ENCODE measurements at places on chromosomes 1 and 21.

- no peak for DNase-seq
Observed at GRCh38 chr1:39105841-39106765, 80.0 kb downstream of the NDUFS5 start.

DNA sequence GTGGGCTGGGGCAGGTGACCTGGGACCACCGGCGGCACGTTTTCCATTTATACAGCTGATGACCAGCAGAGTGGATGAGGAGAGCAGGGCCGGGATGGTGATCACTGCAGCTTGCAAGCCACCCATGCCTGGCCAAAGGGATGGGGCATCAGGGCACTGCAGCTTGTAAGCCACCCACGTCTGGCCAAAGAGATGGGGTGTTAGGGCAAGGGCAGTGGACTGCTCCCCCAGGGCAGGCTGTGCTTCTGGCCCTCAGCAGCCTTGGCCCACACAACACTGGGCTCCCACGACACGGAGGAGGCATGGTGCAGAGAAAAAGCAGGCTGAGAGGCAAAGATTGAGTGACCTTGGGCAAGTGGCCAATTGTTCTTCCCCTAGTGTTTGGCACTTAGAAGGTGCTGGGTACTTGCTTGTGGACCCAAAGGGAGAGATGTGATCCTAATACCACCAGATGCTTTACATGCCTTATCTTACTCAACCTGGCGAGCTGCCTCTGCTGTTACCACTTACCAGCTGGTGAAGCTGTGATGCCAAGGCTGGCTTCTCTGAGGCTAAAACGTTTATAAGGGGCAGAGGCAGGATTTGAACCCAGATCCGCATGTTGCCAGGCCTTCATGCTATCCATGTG, 48.3 kb downstream of the TRIM62 start:
- no peak for DNase-seq

DNA sequence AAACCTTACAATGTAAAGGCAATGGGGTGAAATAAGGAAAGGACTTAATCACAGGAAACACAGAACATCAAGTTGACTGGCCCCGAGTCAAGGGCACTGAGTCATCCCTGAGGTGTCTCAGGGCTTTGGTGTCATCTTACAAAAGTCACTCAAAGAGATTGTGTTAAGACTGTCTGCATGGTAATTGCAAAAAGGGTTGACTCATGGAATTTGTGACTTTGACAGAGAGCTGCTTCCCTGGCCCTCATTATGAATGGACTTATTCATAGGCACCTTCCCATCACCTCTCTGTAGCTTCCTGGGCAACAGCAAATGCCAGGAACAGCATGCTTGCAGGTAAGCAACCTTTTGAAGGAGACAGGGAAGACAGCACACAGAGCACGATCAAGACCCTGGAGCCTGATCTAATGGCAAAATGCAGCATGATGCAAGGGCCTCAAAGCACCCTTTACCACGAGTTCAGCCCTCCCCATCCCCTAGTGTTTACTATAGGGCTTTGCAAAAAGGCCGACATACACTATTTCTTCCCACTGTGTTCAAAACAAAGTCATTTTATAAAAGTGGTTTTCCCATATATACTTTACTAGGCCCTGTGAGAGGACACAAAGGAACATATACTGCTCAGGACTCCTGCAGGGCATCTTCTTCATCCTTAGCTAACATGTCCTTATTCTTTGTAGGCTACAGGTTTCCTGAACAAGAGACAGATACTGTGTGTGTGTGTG, 17.1 kb downstream of the ZP4 start:
- DNase-seq, result no peak

DNA sequence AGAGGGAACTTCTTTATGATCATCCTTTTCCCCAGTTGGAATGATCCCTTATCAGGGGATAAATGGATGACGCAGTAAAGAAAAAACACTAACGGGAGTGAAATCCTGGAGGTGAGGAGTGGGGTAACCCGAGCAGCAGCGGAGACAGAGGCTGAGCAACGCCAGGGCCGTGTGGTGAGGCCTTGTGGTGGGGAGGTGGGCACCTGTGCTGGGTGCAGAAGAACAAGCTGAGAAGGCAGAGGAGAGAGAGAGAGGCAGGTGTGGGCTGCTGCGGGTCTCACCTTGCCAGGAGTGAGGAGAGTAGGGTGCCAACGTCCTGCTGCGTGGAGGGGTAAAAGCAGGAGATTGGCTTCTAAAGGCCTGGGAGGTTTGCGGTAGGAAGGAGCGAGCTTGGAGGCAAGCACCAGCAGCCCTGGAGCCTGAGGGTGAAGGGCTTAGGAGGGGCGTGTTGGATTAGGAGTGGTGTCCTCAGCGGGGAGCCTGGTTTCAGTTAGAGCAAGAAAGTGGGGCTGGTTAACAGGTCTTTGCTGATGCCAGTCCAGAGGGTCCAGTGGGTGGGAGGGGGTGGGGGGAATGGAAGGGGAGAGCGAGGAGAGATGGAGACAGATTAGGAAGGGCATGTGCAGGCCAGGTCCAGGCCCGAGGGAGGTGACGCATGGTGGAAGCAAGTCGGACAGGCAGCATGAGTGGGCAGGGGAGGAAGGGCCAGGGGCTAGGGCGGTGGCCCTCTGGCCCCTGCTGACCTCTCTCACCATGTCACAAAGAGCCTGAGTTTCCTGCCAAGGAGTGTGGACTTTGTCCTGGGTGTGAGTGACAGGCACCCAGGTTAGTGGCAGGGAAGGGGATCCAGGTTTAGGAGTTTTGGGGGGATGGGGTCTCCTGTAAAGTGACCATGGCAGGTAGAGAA, 36.7 kb upstream of the LHX4 start:
- no peak for DNase-seq

- no peak for DNase-seq
Observed at GRCh38 chr1:233086961-233087881, 136.8 kb downstream of the NTPCR start.
